Inflammatory macrophage treated with lipopolysaccharide for 1 hour (primary cell): ENCODE measurements at places on chromosomes 3 and 15.

DNA sequence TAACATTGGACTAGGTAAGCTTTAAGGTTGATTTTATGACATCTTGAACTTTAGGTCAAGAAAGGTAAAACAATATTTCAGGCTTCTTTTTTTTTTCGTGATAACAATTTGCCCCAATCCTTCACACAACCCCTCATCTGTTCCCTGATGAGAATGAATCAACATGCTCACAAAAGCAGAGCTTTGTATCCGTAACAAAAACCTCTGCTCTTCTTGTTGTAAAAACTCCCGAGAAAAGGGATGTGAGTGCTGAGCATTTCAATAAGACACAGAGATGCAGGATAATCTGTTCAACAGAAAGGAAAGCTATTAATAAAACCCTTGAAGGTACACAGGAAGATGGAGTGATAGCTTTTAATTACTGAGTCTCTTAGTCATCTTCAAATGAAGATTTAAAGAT is 94.3 kb downstream of the RAD18 start:
- no peak for DNase-seq

DNA sequence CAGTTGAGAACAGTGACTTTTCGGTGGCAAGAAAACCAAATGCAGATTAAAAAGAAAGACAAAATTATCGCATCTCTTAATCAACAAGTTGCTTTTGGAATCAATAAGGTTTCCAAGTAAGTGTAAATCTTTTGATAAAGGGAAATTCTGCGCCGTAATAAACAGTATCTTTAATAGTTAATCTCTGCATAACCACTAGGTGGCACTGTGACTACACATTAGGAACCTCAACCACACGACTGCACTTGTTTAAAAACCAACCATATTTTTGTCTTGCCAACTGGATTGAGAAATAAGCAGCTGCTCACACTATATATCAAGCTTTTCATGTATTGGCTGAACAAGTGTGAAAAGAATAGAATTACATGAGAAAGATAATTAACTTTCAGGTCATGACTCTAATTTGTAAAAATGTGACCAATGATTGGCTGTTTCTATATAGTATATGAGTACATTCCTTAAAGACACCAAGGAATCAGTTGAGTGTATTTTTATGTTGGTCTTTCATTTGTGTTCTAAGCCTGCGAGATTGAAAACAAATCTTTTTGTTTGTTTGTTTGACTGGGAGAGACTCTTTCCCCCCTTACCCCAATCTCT is 72.7 kb downstream of the DZIP3 start:
- peak; percentile 72 for DNase-seq

GRCh38 chr15:70447521-70447920 is 315.8 kb downstream of the UACA start:
- DNase-seq, result no peak

DNA sequence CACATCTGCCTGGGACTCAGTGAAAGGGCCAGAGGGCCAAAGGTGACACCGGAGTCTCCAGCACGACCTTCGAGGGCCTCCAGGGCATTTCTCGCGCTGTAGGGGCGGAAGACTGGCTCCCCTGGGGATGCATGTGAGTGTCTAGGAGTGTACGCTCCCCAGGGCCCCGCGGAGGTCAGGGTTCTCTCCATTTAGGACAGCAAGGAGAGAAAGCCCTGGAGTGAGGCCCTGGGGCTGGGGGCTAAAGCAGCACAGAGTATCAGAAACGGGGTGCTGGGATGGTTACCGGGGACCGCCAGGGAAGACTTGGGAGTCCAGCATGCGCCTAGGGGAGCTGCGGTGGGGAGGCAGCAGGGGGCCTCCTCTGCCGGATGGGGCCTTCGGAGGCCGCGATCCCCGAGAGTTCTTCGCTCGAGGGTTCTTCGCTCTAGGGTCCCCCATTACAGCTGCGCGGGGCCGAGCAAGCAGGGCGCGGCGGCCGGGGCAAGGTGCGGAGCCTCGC is 595 bp upstream of the APBA2 start:
- DNase-seq, result no peak

- DNase-seq, result no peak
Observed at GRCh38 chr3:13770170-13771169, 109.4 kb downstream of the WNT7A start.

- DNase-seq, result peak; percentile 54
Observed at GRCh38 chr3:33438881-33439545, 1.2 kb downstream of the UBP1 start.

- no peak for DNase-seq
Observed at GRCh38 chr3:23966328-23966727, 21.2 kb downstream of the NR1D2 start.

- DNase-seq, result no peak
Observed at GRCh38 chr3:185656321-185656840, 70.3 kb downstream of the SENP2 start.

- DNase-seq, result no peak
Observed at GRCh38 chr3:40254891-40255290, 54.6 kb upstream of the EIF1B start.
